ENCODE measurements at places on chromosomes 3 and 15.
A peak's percentile ranks its signal among the peaks of the same experiment; 100 is the strongest.

- DNase-seq, result no peak
These were observed 32.0 kb downstream of the DCUN1D1 start for GRCh38 chr3:182948305-182948704.

DNA sequence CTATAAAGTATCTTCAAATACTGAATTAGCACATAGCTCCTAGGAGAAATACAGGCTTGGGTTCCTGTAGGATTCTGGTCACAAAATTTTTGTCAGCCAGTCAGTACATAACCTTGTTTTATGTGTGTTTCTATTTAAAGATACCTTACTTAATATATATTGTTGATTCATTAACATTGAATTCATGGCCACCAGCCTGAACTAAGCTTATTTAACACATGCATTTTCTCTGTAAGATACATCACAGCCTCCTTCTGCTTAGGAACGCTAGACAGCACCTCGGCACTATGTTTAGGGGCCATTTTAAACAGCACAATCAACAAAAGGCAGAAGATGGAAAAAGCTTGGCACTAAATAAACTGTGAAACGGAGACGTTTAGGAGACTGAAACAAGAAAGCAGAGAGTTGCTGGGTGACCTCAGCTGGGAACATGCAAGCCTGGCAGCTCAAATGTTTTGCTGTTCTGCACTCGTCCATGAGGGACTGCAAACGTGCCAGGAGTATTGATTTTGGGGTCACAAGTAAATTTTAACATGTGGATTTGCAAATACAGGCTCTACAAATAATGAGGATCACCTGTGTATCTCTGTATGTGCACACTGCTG, 432.2 kb upstream of the TPM1 start:
- no peak for DNase-seq

- DNase-seq, result no peak
These were observed 1.6 kb downstream of the RARB start for GRCh38 chr3:25429361-25430286.

GRCh38 chr3:139917226-139917785, 17.7 kb upstream of the CLSTN2 start:
- no peak for DNase-seq

DNA sequence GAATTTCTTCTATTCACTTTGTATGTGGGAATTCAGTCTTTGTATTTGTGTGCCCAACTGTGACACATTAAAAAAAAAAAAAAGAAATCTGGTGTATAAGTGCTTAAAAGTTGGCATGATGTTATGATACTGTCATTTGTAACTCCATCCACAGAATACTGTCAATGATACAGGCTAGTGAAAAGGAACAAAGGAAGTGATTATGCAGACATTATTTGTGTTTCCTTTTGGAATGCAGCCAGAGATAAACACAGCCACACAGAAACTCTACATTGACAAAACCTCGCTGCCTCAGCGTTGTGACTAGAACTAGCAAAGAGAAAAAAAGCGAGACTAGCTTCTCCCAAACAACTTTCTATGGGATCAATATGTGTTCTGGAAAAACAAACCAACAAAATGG, 519.2 kb upstream of the AGTR1 start:
- no peak for DNase-seq

GRCh38 chr3:50289130-50289529, 3.1 kb downstream of the IFRD2 start:
- no peak for DNase-seq

- no peak for DNase-seq
These were observed 17.0 kb downstream of the PIK3CB start for GRCh38 chr3:138817695-138818094.

DNA sequence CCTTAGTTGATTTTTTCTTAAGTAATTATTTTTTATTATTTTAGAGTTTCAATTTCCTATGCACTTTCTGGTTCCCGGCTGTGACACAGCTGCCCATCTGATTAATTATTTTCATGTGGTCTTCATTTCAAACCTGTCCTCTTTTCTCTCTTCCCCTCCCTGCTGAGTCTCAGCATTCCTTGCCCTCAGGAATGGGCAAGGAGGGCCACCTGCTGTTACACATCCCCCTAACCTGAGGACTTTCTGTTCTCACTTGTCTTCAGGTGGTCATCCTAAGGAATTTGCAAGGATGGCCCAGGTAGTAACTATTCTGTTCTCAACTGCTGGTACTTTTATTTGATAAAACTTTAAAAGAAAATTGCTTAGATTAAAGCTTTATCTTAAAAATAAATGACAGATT, 545.0 kb downstream of the OTOL1 start:
- DNase-seq, result no peak

DNA sequence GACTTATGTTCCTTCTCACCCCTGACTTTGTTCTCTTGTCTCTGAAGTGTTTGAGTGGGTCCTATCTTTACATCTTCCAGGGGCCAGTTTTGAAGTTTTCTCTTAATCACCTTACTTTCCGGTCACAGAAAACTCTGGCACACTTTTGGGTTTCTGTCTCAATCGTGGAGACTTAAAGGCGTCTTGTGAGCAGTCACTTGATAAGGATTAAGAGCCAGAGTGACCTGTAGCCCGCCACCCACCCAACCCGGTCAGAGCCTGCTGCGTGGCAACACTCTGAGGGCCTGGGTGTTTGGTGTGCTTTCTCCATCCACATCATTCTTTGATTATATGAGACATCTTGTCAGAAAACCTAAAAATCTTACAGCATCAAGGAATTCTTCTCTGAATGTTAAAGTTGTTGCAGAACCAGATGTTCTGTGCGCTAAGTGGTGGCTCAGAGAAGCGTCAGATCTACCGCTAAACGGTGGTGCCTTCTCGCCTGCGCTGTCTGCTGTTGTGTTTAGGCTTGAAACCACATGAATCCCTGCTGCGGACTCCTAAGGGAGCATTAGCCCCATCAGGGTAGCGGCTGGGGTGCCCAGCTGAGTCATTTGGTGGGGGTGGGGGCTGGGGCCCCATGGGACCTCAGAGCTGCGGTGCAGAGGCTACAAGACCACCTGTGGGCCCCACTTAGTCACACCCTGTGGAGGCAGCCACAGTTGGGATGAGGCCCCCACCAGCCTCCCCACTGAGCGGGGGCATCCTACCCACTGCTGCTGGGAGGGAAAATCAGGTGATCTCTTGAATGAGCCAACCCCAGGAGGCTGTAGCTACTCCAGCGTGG, 158.7 kb upstream of the BHLHE40 start:
- DNase-seq, result peak; percentile 77

DNA sequence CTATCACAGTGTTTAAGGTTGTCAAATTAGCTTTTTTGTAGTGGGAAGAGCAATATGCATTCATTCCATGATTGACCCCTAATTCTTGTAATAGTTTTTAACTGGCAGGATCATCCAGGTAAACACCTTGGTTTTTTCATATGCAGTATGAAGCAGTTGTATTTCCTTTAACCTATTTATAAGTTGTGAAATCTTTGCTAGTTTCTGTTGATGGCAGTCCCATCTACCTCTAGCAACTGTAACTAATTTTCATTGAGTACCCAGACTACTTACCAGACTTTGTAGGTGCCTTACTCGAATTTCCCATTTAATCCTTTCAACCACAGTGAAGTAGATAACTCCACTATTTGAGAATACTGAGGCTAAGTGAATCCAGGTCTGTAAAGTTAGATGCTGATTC, 6.1 kb downstream of the FXR1 start:
- no peak for DNase-seq

GRCh38 chr15:90142216-90143165, 40.2 kb upstream of the IDH2 start:
- peak; percentile 63 for DNase-seq

DNA sequence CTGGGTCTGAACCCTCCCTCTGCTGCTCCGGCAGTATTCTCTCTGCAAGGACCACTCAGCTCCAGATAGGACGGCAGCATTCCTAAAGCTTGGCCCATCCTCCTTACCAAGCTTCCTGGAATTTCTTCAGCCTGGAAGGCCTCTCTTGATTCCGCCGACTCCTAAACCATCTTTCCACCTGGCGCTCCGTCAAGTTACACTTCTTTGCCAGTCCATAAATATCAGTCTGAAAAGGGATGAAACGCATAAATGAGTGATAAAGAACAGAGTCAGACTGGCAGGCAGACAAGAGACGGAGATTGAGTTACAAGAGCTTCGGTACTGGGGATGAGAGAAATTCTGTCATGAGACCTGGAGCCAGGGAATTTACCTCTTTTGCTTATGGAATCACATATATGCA, 44.3 kb downstream of the CERS3 start:
- no peak for DNase-seq

DNA sequence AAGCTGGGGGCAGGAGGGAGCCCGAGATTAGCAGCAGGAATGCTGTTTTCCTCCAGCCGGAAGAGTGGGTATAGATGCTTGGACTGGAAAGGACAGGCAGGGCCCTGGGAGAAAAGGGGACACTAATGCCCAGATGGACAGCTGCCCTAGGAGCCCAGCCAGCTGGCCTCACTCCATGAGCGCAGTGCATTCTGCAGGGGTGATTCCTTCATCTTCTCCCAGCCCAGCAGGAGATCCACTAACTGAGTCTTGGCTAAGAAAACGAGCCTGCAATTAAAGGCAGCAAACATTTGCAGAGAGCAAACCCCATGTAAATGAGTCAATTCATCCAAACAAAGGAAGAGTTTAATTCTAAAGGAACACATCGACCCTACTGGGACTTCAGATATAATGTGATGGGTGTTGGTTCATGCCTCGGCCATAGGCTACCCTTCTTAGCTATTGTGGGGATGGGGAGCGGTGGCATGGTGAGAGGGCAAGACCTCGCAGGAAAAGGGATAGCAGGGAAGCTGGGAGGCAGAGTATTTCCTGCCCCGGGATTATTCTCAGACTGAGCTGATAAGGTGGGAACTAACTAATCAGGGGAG, 13.3 kb upstream of the MINAR1 start:
- no peak for DNase-seq

DNA sequence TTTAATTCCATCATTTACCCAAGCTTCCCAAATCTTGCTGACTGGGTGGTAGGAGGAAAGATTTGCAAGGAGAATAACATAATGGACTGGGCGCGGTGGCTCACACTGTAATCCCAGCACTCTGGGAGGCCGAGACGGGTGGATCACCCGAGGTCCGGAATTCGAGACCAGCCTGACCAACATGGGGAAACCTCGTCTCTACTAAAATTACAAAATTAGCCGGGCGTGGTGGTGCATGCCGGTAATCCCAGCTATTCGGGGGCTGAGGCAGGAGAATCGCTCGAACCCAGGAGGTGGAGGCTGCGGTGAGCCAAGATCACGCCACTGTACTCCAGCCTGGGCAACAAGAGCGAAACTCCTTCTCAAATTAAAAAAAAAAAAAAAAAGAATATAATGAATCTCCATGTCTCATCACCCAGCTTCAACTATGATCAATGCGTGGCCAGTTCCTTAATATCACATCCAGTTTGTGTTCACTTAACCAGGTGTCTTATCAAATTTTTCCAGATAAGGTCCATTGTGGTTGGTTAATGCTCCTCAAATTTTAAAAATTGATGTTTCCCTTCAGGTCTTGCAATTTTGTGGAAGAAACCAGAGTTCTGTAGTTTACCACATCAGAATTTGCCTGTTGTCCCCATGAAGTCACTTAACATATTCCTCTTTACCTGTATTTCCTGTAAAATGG, 1.3 kb upstream of the ABCF3 start:
- DNase-seq, result no peak

DNA sequence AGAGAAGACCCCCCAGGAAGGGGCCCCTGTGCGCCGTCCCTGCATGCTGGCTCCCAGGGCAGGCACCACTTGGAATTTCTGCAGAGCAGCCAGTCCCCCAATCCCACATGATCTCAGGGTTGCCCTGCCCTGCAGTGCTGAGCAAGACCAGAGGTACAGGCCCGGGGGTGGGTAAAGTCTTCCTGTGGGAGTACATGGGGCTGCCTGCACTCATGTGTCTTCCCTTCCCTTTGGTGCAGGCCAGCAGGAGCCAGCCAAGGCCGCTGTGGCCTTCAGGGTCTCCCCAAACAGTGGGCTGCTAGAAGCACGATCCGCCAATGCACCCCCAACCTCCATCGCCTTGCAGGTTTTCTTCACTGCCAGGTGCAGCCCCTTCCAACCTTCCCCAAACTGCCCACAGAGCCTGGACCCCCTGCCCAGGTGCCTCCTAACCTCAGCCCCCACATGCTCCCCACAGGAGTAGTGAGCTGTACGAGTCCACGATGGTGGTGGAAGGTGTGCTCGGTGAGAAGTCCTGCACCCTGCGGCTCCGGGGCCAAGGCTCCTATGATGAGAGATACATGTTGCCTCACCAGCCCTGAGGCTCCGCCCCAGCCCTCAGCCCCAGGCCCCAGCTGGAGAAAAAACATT, 15.0 kb downstream of the ACAA1 start:
- DNase-seq, result no peak

All from activated T-cell treated with anti-CD3 and anti-CD28 coated beads, Interleukin-2, amount 50 U/mL, for 48 hours (primary cell).